ENCODE measurements at places on chromosomes 6 and 20.

DNA sequence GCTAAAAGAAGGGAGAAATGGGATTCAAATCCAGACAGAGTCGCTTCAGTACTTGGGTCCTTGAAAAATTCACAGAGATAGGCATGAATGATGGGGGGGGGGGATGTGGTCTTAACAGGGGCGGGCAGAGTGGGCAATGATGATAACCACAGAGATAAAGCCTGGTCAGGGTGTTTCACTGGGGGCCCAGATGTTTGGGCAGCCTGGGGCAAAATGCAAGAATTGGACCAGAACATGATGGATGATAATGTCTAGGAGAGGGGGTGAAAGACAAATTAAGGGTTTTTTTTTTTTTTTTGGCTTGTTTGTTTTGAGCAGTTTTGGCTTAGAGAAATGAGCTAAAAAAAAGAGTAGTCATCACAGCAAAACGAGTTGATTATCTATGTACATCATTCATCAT is 57.4 kb downstream of the LAMP5 start:
- DNase-seq, result no peak

GRCh38 chr6:5338177-5338960 is 77.1 kb downstream of the FARS2 start:
- no peak for DNase-seq

DNA sequence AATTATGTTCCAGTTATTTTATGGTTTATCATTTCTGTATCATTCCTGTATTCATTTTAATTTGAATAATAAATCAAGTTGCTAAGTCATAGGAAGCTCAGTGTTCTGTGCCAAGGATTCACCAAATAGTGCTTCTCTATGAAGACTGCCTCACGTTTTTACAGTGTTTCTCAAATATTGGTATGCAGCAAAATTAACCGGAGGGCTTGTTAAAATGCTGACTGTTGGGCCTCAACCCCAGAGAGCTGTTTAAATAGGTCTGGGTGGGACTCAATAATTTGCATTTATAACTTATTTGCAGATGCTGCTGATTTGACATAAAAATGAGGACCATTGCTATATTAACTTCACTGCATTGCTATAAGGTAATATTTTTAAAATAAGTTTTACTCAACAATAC is 166.7 kb downstream of the TINAG start:
- no peak for DNase-seq

- DNase-seq, result peak; percentile 25
Measured at GRCh38 chr20:45911486-45912343, at the start of gene PLTP. Gene PLTP (minus strand): TSS chr20:45912155. CDS start chr20:45911452, 703 bp downstream.

DNA sequence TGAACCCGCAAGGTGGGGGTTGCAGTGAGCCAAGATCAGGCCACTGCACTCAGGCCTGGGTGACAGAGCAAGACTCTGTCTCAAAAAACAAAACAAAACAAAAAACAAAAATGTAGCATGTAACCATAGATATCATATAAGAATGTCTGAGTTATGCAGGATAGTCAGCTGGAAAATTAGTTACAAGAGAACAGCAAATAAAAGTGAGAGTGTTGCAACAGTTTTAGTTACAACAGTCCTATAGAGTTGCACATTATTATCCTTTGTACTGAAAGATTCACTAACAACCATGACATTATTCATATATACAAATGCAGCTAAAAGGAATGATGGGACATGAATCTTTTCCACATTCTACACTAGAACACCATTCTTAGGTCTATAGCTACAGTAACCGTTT is 16.4 kb downstream of the RNF24 start:
- DNase-seq, result no peak

DNA sequence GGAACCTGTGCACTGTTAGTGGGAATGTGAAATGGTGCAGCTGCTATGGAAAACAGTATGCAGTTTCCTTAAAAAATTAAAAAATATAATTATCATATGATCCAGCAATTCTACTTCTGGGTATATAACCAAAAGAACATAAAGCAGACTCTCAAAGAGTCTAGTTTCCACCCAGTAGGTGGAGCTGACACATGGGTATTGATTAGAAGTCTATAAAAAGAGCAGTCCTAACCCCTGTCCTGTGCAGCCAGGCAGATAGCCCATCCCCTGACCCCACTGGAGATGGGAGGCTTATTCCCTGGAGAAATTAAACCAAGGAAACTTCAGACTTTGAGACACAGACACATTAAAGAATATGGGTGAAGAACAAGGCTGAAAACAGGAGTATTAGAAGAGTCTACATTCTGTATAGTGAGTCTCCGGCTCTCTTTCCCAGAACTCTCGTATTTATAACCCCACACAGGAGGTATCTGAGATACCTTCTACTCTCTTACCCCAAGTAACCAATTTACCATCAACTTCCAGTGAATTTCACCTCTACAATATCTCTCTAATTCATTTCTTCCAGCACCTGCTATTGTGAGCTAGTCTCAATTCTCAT is 92.3 kb downstream of the SEL1L2 start:
- DNase-seq, result no peak

- DNase-seq, result no peak
Measured at GRCh38 chr20:21301940-21302663, 1.0 kb upstream of the XRN2 start.

- DNase-seq, result no peak
Measured at GRCh38 chr6:143276436-143276835, 174.1 kb downstream of the ADAT2 start.

- no peak for DNase-seq
Measured at GRCh38 chr6:6643398-6643797, 54.9 kb downstream of the LY86 start.

DNA sequence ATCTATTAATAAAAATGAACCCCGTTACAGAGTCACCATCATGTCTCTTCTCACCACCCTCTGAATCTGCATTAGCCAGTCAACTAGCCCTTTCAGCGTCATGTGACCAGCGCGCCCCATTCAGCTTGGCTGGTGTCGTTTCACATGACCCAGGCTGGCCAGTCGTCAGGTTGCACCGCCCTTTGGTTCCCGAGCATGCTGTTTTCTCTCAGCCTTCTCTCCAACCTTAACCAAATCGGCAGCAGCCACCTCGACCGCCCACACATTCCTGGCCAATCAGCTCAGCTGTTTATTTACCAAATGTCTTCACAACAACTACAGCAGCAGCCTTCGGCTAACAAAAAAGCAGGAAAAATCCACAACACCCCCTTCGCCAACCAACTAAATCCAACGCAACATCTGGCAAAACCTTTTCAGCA is 5.6 kb downstream of the SRSF3 start:
- DNase-seq, result peak; percentile 64

DNA sequence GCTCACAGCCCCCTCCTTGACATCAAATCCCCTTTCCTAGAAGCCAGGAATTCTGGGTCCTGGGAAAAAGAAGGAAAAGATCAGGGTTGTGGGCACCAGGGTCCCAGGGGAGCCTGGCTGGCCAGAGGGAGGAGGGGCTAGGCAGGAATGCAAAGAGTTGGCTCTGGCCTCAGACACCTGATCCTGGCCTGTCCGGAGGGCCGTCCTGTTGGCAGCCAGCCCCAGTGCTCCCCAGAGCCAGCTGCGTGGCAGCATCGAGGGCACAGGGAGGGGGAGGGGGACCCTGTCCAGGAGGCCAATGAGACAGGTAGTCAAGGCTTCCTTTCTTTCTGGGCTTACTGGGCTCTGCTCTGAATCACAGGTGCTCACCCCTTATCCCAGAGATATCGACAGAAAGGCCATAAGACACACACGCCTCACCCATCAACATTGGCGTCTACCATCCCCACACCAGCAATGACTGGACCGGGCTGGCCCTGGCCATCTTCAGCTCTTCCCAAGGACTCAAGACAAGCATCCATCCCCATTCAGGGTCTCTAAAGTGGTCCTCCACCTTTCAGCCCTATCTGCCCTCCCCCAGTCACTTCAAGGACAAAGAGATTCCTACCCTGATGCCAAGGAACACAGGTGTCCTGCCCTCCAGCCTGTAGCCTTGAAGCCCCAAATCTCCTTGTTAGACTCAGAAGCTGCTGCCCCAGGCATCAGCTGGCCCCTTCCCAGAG is 723 bp downstream of the COL11A2 start:
- no peak for DNase-seq

DNA sequence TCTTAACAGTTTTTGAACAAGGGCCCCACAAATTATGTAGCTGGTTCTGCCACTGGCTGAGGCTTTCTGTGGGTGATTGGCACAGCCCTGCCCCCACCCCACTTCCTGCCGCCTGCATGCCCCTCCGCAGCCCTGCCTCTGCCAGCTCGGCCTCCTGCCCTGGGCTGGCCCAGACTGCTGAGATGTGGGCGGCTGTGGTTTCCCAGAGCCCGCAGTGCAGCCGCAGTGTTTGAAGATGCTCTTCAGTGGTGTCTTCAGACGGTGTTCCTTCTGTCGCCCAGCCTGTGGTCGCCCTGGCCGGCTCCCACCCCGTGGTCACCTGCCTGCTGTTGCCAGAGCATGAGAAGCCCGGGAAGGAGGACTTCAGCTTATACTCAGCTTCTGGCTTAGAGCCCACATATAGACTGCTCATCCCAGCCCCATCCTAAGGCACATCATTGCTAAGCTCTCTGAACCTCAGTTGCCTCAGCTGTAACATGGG is 154.3 kb downstream of the VEGFA start:
- DNase-seq, result peak; percentile 52

GRCh38 chr6:3314621-3315467 is 56.1 kb downstream of the PSMG4 start:
- DNase-seq, result no peak

GRCh38 chr6:118933855-118934460 is 1.0 kb downstream of the MCM9 start:
- no peak for DNase-seq

DNA sequence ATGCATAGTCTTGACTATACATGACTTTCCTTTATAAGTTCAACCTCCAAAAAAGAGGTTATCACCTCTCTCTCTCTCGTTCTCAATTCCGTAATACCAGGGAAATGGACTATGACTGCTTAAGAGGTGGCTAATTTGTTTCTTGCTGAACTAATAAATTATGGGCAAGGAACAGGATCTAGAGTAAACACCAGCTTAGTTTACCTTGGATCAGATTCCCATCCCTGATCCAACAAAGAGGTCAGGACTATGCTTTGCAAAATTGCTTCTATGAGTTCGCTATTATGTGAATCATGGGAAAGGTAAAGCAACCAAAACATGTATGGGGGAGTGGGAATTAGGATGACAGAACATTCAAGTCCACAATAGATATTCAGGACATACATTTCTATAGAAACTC is 630.7 kb downstream of the HACE1 start:
- no peak for DNase-seq

- DNase-seq, result peak; percentile 81
Measured at GRCh38 chr6:158653577-158654354, 3.9 kb downstream of the SYTL3 start.

DNA sequence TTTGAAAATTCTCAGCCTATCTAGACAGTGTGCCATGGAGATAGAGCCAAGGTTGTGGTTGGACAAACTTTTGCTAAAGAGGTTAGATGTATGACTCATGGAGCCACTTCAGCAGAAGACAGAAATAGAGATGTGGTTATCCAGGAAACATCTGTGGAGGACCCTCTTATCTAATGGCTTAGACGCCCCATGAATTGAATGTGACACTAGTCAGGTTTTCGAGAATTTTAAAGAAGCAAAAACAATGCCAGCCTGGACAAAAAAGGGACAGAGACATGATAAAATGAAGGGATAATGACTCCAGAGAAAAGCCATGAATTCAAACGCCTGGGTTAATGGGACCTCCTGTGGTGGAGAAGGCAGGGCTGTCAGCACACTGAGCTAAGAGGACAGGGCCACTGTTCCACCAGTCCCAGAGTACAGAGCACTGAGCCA is 280.5 kb downstream of the CLVS2 start:
- DNase-seq, result no peak

GRCh38 chr20:35307666-35308653 is 15.7 kb upstream of the FAM83C start:
- DNase-seq, result no peak

DNA sequence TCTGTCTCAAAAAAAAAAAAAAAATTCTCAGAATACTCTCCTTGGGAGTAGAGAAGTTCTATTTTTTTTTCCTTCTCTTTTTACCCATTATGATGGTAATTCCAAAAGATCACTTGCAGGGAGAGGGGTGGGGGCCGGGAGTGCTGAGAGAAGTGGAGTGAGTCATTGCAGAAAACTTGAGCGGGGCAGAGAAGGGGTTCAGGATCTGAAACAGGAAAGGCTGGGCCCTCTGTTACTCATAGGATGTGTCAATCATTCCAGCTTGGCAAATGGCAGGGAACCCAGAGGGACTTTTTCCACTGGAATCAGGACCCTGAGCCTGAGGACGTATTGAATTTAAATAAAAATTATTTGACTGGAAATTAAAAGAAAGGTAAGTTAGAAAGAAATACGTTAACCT is 111.4 kb upstream of the ARMC2 start:
- no peak for DNase-seq

- no peak for DNase-seq
Measured at GRCh38 chr6:151313066-151313491, 73.3 kb downstream of the AKAP12 start.

GRCh38 chr6:23435798-23436197 is 690.2 kb upstream of the NRSN1 start:
- no peak for DNase-seq

GRCh38 chr6:38687043-38687353 is 15.9 kb downstream of the GLO1 start:
- DNase-seq, result no peak

DNA sequence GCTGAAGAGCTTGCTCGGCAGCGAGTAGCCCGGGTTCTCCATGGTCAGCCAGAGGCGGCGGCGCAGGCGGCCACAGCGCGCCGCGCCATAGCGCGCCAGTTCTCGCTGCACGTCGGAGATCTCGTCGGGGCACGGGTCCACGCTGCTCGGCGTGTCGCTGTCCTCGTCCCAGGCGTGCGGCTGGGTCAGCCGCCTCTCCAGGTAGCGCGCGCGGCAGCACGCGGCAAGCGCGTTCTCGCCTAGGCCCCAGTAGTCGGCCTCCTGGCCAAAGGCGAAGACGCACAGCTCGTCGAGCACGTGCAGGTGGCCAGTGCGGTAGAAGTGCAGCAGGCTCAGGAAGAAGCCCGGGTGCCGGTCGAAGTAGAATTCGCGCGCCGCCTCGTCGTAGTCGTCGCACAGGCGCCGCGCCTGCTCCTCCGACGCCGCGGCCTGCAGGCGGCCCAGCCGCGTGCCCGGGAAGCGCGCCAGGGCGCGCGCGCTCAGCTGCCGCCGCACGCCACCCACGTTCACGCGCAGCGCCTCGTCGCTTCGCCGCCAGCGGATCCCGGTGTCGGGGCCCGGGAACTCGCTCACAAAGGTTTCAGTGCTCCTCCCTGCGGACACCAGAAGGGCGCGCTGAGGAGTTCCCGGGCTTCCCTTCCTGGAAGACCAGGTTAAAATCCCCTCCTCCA is 2.7 kb downstream of the KCNS1 start:
- peak; percentile 38 for DNase-seq

DNA sequence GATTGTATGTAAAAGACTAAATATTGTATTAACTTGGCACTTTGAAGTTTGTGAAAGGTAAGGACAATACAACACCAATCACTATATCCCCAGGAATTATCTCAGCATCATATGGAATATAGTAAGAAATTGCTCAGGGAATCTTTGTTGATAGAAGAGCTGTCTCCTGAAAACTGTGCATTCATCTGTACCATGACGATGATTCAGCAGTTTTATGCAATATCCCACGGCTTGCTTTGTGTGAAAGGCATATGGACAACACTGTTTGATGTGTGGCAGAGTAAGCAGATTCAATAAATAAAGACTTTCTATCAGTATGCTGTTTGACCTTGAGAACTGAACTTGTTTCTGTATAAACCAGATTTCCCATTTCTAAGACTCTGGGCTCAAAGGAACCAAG is 147.5 kb upstream of the PLN start:
- no peak for DNase-seq

All from activated T-cell treated with anti-CD3 and anti-CD28 coated beads for 48 hours (primary cell).